HCT116 (cell line): ENCODE measurements at places on chromosomes 13 and 19. TPM values are rescaled to one million over a fixed set of nuclear protein-coding genes. Genes with fewer than 3 reads are reported as not detected.

Gene SLC17A7
- 1.8 TPM for total RNA-seq

GRCh38 chr13:110155072-110155471 lies 151.9 kb downstream of the COL4A1 start:
- no peak for DNase-seq

DNA sequence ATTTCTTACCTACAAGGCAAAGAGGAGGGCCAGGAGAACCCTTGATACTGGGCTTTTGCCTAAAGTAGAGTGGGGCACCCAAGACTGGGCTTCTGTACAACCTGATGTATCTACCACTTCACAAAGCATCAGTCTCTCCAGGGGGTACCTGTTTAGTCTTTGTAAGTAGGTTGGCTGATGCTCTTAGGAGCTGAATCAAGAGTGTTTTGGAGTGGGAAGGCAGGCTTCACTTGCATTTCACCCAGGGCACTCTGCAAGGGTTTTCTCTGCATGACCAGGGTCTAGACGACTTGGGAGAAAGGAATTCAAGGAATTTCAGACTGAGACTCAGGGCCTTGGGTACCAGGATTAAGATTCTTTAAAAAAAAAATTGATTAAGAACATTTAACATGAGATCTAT lies 361.5 kb downstream of the RFC3 start:
- no peak for DNase-seq

DNA sequence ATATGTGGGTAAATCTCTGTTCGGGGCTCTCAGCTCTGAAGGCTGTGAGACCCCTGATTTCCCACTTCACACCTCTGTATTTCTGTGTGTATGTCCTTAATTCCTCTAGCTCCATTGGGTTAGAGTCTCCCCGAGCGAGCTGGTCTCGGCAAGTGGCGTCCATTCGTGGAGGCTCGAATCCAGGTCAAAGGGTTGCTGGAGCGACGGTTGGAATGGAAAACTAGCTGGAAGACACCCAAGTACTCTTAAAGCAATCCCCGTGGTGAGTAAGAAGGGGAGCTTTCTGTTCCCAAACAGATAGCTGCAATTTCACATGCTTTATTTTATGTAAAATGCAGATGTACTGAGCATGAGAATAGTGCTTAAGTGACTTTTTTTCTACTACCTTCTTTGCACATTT lies 277.5 kb upstream of the SGCG start:
- DNase-seq, result no peak

DNA sequence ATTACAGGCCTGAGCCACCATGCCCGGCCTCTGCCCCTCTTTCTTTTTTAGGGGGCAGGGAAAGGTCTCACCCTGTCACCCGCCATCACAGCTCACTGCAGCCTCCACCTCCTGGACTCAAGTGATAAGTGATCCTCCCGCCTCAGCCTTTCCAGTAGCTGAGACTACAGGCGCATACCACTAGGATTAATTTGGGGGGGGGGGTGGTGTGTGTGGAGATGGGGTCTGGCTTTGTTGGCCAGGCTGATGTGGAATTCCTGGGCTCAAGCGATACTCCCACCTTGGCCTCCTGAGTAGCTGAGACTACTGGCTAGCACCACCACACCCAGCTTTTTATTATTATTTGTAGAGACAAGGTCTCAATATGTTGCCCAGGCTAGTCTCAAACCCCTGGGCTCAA lies 4.2 kb downstream of the APOE start:
- no peak for DNase-seq

Gene NOVA2
- 2.5 TPM for total RNA-seq

DNA sequence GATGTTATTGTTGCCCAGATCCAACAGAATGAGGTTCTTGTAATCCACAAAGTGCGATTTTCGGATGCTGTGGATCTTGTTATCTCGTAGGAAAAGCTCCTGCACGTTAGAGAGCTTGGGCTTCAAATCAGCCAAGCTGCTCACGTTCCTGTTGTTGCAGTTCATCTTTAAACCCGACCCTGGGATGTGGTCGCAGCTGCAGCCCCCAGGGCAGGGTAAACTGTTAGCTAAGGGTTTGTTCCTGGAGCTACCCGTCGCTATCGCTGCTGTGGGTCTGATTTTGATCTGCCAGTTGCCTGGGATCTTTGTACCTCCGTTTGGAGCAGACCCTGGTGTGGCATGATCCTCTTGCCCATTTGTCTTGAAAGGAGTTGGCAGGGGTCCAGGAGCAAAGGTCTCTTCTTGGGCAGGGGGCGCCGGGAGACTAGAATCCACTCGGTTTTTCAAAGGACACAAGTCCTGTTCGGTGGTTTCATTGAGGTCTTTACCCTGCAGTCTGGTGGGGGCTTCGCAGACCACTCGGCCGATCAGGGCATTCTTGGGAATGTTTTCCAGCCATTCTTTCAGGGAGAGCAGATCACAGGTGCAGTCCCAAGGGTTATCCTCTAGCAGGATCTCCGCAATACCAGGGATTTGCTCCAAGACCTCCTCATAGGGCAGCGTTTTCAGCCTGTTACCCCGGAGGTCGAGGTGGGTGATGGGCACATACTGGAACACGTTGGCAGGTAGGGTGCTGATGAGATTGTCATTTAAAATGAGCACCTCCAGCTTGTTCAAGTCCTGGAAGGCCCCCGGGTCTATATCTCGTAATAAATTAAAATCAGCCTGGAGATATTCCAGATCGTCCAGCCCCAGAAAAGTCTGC lies 1.8 kb downstream of the SLITRK1 start:
- DNase-seq, result no peak

Gene ACP5
- 1.2 TPM for total RNA-seq

DNA sequence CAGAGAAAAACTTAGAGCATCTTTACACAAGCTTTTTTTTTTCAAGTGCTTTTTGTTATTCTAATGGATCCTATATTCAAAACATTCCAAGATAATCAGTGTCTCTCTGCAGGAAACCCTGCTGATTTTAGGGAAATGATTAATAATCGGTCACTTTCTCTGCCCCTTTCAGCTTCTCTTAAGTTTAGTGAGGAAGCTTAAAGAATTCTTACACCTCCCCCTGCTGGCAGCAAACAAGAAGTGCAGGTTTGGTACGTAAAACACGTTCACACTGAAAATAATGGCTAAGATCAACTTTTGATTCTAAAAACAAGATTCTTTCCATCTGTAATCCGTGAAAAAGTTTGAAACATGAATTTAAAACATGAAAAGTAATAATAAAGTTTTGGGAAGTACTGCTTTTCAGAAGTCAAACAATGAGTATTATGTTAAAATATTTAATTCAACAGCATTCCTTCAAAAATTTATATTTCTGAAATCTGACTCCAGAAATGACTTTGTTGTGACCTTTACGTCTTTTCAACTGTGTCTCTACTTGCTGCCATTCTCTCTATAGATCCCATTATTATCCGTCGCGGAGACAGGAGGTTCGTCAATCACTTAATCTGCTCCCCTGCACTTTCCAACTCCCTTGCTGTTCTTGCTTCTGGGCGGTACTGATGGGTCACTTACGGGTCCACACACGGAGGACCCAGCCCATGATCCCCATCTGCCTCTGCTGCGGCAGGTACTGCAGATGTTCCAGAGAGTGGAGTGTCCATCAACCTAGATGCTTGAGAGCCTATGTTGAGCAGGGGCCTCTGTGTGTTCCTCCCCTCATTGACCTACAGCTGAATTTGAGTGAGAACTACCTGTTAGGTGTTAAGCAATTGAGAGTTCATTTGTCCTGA lies 203.1 kb upstream of the EDNRB start:
- peak; percentile 34 for DNase-seq

Gene CABP5
- not detected for total RNA-seq

Gene C2CD4C
- 7.1 TPM for total RNA-seq

DNA sequence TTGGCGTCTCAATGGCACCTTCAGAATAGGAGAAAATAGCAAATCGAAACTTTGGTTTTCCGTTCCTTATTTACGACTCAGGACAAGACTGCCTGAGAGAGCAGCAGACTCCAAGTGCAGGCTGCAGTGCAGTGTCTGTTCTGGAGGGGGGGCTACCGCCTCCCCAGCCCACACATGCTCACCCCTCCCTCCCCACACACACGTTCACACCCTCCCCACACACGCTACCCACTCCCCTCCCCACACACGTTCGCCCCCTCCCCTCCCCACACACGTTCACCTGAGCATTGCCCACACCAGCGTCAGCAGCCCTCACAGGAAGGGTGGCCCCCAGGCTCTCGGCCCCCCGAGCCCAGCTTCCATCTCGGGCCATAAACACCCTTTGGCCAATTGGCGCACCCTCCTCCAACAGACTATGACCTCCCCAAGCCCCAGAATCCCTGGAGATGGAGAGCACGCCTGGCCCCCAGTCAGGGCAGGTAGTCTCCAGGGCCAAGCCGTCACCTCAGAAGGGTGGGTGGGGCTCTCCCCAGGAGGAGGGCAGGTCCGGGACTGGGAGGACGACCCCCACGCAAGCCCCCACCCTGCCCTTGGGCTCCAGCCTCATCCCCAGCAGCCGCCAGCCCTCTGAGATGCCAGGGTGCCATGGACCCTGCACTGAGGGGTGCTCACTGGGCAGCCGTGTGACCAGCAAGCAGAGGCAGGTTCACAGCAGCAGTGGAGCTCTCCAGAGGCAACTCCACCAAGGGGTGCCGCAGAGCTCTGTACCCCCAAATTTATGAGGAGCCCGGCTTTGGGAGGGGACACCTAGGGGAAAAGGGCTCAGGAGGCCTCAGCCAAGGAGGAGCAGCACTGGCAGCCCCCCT lies 27.5 kb downstream of the RASA3 start:
- no peak for DNase-seq

DNA sequence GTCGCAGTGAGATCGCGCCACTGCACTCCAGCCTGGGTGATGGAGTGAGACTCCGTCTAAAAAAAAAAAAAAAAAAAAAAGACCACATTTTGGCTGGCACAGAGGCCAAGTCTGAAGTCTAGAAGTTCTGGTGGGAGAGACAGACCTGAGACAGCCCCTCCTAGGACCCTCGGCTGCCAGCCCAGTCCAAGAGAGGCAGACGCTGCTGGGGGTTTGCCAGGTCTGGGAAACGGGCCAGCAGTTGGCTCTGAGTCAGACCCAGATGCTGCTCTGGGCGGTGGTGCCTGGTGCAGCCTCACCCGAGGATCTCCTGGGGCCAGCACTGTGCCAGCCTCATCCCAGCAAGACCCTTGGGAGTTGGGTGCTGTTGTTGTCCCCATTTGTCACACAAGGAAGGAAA lies 5.8 kb downstream of the FCHO1 start:
- DNase-seq, result no peak

DNA sequence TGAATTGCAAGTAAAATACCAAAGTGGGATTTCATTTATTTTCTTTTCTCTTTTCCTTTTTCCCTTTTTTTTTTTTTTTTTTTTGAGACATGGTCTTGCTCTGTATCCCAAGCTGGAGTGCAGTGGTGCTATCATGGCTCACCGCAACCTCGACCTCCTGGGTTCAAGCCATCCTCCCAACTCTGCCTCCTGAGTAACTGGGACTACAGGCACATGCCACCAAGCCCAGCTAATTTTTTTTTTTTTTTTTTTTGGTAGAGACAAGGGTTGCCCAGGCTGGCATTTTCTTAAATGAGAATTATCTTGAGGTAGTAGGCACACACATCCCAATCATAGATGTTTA lies 68.5 kb upstream of the GPR183 start:
- no peak for DNase-seq

Gene DIRAS1
- 33.7 TPM for total RNA-seq

DNA sequence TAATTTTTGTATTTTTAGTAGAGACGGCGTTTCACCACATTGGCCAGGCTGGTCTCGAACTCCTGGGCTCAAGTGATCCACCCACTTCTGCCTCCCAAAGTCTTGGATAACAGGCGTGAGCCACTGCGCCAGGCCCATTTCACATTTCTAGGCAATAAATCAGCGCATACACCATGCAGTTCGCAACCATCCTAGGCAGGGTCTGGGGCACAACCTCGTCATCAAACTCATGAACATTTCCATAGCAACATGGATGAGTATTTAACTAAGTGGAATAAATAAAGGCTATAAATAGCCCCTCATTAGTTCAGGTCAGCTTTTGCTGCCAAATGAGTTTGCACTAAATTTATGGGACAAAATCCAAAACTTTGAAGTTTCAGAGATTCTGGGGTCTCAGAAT lies 8.2 kb downstream of the MEIS3 start:
- DNase-seq, result no peak

- no peak for DNase-seq
These were observed 264.6 kb downstream of the NHLRC3 start for GRCh38 chr13:39302820-39303219.

DNA sequence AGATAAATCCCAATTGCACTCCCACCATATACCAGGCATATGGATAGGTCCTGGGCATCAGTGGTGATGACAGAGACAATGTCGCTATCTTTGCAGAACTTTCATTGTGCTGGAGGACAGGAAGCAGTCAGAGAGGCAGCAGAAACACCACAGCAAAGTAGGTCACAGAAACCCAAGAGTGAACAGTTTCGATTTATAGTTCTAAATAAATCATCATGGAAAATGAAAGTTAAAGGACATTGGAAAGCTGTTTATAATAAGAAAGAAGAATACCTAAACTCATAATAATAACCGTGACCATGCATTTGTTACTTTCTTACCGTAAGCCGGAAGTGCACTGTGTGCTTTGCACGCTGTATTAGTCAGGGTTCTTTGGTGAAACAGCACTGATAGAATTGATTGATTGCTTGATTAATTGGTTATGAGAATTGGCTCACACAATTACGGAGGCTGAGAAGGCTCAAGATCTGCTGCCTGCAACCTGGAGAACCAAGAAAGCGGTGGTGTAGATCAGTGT lies 38.9 kb downstream of the ALOX5AP start:
- no peak for DNase-seq

- DNase-seq, result no peak
These were observed 58.0 kb downstream of the USPL1 start for GRCh38 chr13:30675717-30676116.

- DNase-seq, result no peak
These were observed 329.8 kb upstream of the GPC6 start for GRCh38 chr13:92896842-92897241.

- DNase-seq, result no peak
These were observed 110.3 kb downstream of the NHLRC3 start for GRCh38 chr13:39148513-39148961.

- no peak for DNase-seq
These were observed 43.9 kb upstream of the MAP3K10 start for GRCh38 chr19:40147338-40147692.

Gene R3HDM4
- 92.3 TPM for total RNA-seq

GRCh38 chr19:33810821-33811220 lies 14.2 kb downstream of the KCTD15 start:
- no peak for DNase-seq
